Stimulated activated CD8-positive, alpha-beta memory T cell treated with anti-CD3 and anti-CD28 coated beads, Interleukin-2, amount 100 ng/mL, for 1 hour (primary cell): ENCODE measurements at places on chromosomes 3 and 15.

GRCh38 chr3:193874997-193875593 is 260.9 kb upstream of the HES1 start:
- DNase-seq, result no peak

DNA sequence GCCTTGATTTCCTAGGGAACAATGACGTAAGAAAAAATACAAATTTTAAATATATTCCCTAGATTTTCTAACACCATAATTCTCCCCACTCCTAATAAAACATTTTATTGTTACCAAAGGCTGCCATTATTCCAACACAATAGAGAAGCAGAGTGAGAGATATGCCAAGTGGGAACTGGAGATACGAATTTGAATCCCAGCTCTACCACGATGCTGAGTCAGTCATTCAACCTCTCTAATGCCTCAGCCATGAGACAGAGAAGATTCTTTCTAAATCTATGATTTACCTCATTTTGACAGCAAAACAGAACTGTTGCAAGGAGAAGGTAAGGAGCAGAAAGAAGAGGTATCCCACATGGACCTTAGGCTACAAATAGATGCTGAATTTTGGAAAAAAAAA is 112.5 kb downstream of the IGF2BP2 start:
- no peak for DNase-seq

GRCh38 chr15:52093539-52094510 is 18.8 kb downstream of the BCL2L10 start:
- no peak for DNase-seq

DNA sequence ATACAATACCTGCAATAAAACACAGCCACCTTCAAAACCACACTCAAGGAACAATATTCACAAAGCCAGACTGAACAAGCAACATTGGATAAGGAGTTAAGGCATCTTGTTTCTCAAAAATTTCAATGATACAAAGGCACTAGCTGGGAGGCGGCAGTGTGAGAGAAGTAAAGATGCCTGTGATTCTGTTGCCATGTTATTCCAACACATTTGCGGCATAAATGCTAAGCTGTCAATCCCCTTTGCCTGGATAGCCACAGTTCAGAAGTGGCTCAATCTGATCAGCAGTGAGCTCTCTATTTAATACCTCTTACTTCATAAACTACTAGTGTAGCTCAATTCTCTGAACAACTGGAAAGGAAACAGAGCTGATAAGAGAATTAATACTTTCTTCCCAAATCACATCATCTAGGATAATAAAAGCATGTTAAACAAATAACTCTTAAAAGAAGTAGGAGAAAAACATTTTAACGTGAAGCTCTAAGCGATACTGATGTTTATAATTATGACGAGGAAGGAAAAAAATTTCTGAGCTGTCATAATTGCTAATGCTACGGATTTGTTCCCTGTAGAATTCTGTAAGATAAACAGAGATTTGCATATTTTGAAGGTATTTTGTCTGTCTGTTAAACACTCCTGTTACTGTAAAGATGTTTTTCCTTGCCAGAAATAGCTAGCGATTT is 358.4 kb downstream of the FOXP1 start:
- no peak for DNase-seq

- no peak for DNase-seq
These were observed 12.8 kb upstream of the PLAAT1 start for GRCh38 chr3:193228206-193228605.

DNA sequence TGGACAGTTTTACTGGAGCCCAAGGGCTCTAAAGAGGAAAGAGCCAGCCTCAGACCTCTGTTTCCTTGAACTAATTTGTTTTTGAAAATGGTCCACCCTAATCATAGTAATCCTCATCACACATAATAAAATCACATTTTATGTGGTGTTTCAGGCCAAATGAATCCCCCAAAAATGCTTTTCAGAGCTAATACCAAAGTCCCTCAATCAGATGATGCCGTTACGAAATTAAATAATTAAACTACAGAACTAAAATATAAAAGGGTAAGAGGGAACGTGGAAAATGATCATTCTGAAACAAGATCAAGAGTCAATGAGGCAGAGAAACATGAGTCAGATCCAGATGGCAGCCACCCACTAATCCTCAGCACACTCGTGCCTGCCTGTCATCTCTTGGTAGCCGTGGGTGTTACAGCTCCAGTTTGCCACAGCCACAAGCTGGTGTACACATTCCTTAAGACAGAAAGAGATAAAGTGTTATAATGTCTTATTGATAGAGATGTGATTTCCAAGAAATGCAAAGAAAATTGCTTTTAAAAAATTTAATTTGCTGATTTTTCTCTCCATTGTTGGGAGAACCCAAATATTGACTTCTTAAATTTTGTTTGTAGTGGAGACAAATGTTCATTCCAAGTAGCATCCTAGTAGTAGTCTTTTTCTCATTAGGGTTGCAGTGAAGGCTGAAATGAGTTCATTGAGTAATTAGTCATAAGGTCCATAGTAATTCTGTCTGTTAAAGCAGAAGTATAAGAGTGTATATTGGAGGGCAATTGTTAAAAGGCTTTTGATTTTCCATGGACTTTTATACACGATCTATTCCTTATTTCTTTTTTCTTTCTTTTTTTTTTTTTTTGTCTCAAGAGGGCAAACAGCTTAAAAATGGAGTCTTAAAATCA is 104.2 kb downstream of the AGBL1 start:
- no peak for DNase-seq

DNA sequence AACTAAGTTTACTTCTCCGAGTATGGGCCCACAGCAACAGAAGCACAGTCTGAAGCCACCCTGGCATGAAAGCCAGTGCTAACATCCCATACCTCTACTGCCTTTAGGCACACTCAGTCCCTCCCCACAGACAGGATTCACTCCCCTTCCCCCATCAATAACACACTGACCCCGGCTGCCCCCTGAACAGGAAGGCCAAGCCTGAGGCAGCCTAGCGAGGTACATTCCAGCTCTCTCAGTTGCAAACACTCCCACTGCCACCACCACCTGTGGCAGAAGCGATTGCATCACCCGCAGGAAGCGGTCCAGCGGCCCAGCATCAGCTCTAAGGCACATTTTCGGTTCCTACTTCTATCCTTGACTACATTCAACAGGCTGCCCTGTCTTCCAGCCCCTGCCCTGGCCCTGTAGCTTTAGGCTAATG is 7.0 kb upstream of the BMF start:
- no peak for DNase-seq

DNA sequence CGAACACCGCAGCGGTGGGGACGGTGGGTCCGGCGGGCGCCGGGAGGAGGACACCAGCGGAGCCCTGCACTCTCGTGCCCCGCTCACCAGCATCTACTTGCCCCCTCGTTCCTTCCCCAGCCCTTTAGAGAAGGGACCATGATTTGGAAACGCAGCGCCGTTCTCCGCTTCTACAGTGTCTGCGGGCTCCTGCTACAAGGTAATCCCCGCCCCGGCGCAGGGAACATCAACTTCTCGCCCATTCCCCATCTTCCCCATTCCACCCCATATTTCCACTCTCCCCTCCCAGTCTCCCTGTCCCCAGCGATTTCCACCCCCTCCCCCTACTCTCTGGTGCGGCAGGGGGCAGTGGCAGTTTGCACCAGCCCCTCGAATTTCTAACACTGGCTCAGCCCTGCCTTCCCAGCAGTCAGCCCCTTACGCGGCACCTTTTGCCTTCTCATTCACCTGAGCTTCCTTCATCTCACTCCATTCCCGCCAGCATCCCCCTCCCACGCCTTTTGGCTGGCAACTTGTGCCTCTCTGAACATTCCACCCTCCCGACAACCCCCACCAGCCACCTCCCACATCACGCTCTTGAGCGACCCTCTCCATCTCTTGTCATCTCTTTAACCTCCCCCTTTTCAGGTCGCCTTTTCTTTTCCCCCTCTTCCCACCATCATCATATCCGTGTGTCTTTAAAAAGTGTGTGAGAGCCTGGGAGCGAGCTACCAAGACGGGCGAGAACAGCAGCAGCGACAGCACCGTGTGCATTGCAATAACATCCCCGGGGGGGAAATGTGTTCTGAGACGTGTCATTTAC is 882 bp downstream of the CADM2 start:
- no peak for DNase-seq

DNA sequence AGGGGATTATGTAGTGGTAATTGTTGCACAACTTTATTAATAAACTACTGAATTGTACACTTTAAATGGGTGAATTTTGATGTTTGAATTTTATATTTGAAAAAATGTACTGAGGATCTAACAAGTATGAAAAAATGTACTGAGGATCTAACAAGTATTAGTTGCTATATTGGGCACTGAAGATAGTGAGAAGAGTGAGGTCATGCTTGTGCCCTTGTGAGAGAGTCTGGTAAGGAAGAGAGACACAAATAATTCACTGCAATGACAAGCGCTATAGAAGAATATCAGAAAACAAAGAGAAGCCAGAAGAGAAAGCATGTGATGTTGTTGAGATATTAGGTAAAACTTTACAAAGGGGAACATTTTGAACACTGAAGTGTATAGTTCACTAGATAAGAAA is 137.6 kb downstream of the DTWD1 start:
- DNase-seq, result no peak

DNA sequence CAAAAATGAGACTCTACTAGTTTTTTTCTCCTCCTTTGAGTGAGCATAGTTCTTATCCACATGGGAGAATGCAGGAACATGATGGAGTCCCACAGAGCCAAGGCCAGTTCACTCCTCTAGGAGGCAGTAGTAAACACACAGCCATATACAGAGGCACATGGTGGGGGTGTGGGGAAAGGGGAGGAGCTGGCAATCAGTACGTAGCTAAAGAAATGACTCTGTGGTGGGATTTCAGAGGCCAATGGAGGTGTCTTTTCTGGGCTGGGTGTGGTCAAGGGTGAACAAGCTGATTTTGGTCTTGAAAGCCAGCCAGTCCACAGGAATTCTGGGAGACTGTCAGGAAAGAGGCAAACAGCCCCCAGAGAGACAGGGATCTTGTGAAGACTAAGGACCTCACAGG is 6.6 kb upstream of the RAB11A start:
- no peak for DNase-seq
